ENCODE measurements at places on chromosomes 6 and 20.

DNA sequence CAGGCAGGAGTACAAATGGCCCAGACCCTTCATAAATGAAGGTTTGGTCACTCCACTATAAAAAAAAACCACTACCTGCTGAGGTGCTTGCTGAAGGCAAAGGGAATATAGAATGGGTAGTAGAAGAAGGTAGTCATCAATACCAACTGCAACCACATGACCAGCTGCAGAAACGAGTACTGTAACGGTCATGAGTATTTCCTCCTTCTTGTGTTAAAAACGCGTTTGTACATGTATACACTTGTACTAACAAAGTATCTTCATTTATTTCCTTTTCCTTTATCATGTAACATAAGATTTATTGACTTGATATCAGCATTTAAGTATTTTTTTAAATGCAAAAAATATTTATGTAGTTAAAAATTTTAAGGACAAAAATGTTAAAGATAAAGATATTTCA, 238.6 kb downstream of the TFAP2B start:
- DNase-seq, result no peak

DNA sequence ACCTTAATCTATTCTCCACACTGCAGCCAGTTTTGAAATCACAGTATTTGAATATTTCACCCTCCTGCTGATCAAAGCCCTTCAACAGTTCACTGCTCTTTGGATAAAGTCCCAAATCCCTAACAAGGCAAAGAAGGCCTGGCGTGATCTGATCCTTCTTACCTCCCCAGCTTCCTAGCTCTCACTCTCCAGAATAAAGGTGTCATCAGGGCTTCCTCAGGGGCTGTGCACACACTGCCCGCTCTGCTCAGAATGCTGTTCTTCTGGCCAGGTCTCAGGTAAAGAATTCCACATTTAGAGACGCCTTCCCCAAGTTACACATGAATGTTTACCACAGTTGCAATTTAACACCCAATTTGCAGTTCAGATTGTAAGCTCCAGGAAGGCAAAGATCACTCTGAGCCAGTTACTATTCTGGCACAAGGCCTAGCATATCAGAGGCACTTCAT, 58.9 kb upstream of the MCM9 start:
- peak; percentile 5 for DNase-seq

GRCh38 chr20:55174172-55174571, 698.8 kb downstream of the DOK5 start:
- no peak for DNase-seq

DNA sequence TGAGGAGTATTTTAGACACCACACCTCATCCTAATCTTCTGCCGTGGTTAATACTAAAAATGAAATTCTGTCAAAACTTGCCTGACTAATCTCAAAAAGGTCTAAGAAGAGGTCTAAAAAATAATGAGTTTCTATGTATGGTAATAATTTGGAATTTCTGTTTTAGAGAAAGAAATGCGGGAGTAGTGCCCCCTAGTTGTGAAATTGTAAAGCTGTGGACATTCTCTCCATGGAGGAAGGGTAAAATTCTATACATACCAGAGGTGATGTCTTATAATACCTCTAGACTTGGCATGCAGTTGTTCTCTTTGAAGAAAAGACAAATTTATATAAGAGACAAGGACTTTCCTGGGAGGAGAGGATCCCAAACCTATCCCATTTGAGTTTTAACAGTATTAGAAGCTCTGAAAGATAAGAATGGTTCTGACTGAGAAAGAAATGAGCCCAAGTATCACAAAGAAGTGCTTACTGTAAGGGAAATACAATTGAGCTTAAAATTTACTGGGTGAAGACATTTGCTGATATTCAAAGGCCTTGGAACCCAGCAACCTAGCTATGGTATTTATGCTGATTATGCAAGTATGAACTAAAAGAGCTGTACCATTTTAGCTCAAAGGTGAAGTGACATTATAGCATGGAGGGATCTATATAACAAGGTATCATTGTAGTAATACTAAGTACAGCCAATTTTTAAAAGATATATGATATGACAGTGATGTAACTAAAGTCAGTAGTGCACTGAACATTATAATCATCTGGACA, 5.1 kb upstream of the EPHA7 start:
- DNase-seq, result no peak

DNA sequence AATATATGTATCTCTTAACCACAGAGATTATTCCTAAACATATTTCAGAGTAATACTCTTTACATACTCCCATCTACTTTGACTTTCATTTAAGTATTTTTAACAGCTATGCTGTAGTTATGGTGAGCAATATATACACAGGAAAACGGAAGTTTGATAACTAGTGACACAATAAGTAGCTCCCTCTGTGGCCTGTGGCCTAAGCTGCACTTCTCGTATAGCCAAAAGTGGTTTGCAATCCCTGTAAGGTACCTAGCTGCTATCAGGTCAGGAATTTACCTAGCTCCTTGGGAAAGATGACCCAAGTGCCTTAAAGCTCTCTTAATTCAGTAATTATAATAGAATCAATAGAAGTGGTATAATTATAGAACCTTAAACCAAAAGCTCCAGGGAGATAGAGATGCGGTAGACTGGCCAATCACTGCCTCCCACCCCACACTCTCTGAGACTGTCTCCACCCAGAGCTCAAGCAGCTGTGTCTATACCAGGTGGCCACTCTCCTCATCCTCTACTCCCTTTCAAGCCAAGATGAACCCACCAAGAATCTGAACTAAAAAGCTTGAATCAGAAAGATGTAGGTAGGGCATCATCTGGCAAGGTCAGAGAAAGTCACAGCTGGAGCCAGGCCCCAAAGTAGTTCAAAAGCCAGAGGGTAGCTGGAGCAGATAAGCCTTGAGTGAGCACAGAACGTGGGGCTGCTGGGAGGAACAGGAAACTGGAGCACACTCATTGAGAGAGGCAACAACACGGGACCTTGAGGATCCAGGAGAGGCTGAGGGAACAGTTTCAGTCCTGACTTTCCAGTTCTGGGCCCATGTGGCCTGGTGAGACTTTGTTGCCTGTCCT, 84.9 kb upstream of the ASF1A start:
- no peak for DNase-seq

GRCh38 chr6:22025468-22026163, 271.2 kb downstream of the PRL start:
- DNase-seq, result no peak

- peak; percentile 74 for DNase-seq
These were observed 10.6 kb downstream of the CTCFL start for GRCh38 chr20:57514273-57514751.

DNA sequence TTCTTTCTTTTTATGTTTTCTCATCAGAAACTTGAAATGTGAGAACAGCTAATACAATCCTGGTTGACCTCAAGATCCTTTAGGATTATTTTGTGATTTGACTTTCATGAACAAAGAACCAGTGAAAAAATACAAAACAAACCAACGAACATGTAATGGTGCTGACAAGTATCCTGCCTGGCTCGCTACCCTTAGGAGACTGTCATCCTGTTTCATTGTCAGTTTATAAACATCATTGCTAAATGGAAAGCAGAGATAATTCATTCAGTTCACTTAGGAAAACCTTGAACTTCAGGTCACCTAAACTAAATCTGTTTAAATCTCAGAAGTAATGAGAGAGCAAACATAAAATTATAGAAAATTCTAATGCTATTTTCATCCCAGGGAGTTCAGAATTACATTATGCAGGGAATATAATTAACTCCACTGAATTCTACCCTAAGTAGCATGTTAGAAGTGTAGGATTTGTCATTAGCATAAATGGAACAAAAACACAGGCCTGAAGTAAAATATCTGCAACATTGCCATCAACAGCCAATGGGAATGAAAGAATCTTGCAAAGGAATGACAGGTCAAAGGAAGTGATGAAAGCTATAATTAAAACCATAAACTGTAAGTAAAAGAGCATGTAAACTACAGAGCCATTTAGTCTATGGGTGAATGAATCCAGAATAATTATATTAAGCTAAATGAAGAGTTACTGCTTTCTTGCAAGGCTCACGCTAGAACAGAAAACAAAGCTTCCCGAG, 401.2 kb upstream of the MANEA start:
- no peak for DNase-seq

- no peak for DNase-seq
These were observed 5.1 kb upstream of the TUBB1 start for GRCh38 chr20:59013959-59014608.

GRCh38 chr6:106630366-106630765, 988 bp downstream of the QRSL1 start:
- no peak for DNase-seq

GRCh38 chr20:7454047-7454446, 486.2 kb downstream of the HAO1 start:
- DNase-seq, result no peak

GRCh38 chr6:35492258-35492973, 4.5 kb downstream of the TEAD3 start:
- DNase-seq, result no peak

GRCh38 chr6:40543776-40544175, 43.4 kb downstream of the LRFN2 start:
- no peak for DNase-seq

GRCh38 chr20:58697201-58697866, 4.7 kb downstream of the NPEPL1 start:
- DNase-seq, result no peak

DNA sequence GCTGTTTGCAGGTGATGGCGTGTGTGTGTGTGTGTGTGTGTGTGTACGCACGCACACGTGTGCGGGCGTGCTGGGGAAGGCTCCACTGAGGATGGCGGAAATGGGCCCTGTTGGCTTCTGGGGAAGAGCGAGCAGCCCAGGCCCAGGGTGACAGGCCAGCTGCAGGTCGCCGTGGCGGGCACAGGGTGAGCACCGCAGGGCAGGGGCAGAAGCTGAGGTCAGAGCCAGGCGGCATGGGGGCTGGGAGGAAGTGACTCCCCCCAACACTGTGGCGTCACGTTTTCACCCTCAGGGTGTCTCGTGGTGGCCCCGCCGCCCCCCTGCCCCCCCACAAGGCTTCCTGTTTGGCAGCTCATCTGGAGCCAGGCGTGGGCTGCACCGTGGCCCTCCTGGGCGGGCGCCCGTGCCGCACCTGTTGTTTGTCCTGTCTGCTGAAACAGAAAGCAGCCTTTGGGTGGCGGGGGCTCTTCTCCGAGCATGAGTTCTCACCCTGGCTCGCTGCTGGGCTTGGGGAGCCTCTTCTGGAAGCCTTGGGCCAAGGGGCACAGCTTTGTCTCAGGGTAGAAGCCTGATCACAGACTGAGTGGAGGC, 7.1 kb downstream of the RBM38 start:
- no peak for DNase-seq

DNA sequence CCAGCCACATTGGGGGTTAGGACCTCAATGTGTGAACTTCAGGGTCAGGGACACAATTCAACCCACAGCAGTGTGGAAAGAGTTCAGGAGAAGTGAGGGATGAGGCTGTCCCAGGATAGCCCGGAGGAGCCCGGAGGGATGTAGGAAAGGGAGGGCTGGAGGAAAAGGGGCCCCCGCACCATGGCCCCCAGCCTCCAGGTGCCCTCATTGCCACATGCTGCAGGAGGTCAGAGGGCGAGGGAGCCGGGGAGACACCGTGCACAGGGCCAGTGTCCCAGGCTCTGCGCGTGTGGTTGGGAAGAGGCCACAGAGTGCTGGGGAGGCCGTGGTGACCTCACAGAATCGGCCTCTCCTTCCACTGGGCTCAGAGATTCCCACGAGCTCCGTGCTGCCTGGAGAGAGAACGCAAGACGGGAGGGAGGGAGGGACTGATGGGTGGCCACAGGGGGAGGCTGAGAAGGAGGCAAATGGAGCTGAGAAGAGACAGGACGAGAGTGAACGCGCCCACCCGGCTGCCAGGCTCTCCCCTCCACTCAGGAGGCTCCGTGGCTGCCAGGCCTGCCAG, 215.1 kb downstream of the DLL1 start:
- no peak for DNase-seq

GRCh38 chr20:6026051-6026450, 27.8 kb downstream of the LRRN4 start:
- no peak for DNase-seq

DNA sequence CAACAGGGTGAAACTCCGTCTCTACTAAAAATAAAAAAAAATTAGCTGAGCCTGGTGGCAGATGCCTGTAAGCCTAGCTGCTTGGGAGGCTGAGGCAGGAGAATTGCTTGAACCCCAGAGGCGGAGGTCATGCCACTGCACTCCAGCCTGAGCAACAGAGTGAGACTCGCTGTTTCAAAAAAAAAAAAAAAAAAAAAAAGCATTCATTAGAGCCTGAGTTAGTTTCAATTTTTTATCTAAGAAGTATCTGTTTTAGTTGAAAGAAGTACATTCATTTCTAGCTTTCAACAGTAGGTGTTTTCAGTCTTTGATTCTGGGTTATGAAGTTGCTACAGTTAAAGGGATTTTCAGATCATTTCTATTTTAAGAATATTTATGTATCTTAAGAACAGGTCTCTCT, 42.2 kb downstream of the ZNF292 start:
- no peak for DNase-seq

- no peak for DNase-seq
These were observed 627.5 kb downstream of the PKHD1 start for GRCh38 chr6:51459958-51460357.

GRCh38 chr6:145086197-145086596, 649.1 kb downstream of the EPM2A start:
- DNase-seq, result no peak

DNA sequence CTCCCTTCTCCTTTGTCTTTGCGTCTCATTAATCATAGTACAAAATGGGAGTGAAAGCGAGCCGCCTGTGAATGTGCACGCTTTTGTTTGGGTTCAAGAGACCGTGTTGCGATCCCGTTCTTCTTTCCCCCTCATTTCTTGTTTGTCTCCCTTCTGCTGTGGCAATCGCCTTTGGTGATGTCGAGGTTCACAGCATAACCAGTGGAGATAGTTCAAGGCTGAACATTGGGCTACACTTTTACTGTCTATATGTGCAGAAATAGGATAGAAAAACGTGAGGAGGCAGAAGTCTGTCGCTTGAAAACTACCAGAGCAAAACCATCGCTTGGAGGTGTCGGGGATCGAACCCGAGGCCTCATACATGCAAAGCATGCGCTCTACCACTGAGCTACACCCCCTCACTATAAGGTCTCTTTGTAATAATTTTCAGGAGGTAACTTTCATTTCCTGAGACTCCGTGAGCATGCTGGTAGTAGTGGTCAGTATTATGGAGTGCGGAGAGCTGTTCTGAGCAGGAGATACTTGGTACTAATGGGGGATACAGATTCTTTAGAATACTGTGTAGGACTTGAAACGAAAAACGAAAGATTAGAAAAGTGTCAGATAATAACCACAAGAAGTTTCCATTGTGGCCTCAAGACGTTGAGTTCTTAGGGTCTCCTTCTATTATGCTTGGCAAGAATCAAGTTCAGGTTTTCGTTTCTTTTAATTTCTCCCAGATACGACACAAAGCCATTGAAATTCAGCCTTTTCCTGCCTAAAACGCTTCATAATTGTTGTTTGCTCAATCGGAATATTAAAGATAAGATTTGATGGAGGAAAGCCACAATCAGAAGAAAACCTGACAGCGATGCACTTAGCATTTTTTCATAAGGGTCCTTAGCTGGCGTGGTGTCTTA, 106.6 kb downstream of the TRIM27 start:
- DNase-seq, result no peak

GRCh38 chr6:51077821-51078518, 259.3 kb downstream of the TFAP2B start:
- DNase-seq, result no peak

GRCh38 chr6:91895599-91896285, 1308.9 kb upstream of the MAP3K7 start:
- DNase-seq, result no peak

- DNase-seq, result no peak
These were observed 24.1 kb upstream of the SH3BGRL2 start for GRCh38 chr6:79607000-79607399.
